NCI-H1105 treated with DMSO at 0.1 percent for 48 hours (cell line): ENCODE measurements at places on chromosomes 3 and 15.

GRCh38 chr3:169440926-169441325 lies 222.6 kb downstream of the MECOM start:
- no peak for DNase-seq

- DNase-seq = no peak
These were observed 102.6 kb upstream of the PRR20G start for GRCh38 chr3:127390365-127391025.

- DNase-seq = peak; percentile 36
These were observed 210.2 kb downstream of the ADAMTS17 start for GRCh38 chr15:100131321-100132224.

GRCh38 chr3:142577696-142578328 lies 721 bp downstream of the ATR start:
- no peak for DNase-seq

DNA sequence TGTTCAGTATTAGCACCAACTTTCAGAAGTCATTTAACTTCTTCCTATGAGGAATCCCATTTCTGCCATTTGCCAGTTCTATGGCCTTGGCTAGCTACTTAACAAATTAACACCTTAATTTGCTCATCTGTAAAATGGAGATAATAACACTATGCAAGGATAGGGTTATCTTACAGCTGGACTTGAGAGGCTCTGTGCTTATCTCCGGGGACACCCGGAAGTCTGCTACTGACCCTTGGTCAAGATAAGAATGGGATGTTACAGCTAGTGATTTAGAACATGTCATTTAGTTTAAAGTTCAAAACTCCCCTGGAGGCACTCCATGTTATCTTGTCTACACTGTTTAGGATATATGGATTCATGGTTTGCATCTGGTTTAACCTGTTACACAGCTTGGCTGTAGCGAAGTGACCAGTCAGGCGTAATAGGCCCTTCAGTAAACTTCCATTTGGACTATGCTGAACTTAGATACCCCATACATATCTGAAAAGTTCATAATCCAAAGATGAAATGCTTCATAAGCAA lies 156.0 kb upstream of the CD96 start:
- no peak for DNase-seq
